ENCODE measurements at places on chromosomes 5 and 9.
A peak's percentile ranks its signal among the peaks of the same experiment; 100 is the strongest.

DNA sequence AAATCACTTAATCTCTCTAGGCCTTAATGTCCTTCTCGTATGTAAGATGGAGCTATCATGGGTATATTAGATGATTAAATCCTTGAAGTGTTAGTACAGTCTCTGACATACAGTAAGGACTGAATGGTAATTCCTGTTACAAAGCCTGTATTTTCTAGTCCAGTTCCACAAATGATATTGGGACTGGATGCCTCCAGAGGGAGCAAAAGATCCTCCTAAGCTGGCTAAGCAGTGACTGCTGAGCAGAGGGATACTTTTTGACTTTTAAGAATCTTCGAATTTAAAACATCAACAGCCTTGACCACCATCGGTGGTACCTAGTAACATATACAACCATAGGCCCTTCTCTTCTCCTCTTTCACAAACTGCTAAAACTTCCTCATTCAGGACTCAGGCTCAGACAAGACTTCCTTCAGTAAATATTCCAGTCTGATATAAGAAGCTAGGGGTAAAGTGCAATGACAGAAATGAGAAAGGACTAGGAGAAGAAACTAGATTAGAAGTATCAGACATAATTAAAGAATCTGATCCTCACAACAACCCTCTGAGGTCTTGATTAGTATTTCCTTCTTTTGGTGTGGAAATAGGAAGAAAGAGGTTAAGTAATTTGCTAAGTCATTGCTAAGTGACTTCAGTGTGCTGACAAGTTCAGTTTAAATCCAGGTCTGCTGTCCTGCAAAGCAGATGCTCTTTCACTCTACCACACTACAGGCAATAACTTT lies 13.9 kb downstream of the PTAR1 start:
- no peak for DNase-seq

- DNase-seq, result peak; percentile 53
These were observed 2.7 kb downstream of the NXNL2 start for GRCh38 chr9:88537761-88538091.

DNA sequence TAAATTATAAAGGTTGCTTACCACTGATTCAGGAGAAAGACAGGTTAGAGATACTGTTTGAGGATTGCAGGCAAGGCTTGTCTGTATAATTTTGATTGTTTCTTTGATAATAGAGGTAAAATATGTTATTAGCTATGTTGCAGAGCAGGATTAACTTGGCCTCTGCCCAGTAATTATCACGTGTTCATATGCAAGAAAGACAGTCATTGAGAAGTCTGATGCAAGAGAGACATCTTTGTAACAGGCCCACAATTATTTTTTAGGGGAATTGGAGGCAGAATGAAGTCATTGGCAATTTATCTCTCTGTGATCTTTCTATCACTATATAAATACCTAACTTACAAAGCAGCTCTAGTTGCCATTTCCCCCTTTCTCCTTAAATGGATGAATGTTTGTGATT lies 46.0 kb downstream of the SLC44A1 start:
- no peak for DNase-seq

GRCh38 chr5:2007878-2008501 lies 125.3 kb upstream of the IRX4 start:
- no peak for DNase-seq

DNA sequence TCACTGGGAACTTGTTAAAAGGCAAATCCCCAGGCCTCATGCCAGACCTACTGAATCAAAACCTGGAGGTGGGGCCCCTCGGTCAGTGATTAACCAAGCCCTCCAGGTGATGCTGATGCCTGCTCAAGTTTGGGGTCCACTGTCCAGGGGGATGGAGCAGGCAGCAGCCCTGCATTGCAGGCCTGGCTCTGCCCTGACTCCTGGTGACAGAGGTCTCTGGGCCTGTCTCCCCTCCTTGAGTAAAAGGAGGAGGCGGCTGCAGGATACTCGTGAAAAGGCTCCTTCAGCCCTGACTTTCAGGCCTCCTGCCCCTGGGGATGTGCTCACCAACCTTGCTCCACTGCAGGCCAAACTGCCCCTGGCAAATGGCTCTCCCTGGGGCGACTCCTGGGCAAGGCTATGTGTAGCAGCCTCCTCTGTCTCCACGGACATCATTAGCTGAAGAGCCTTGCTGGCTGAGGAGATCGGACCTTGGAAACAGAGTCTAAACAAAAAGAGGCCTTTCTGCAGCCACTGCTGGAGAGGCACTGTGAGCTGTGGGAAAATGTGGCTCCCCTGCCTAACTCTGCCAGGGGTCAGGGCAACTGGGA lies 134.8 kb upstream of the ALDH1B1 start:
- DNase-seq, result no peak

- DNase-seq, result peak; percentile 93
These were observed 18.7 kb downstream of the LCP2 start for GRCh38 chr5:170278611-170279458.

GRCh38 chr5:35285435-35285834 lies 55.1 kb upstream of the PRLR start:
- DNase-seq, result no peak

- no peak for DNase-seq
These were observed 70.2 kb downstream of the ECPAS start for GRCh38 chr9:111413996-111414395.

GRCh38 chr5:57176350-57176857 lies 2.5 kb downstream of the GPBP1 start:
- no peak for DNase-seq

- peak; percentile 74 for DNase-seq
These were observed 199.3 kb upstream of the PTGER4 start for GRCh38 chr5:40480392-40480791.

Data from activated CD4-positive, alpha-beta memory T cell treated with anti-CD3 and anti-CD28 coated beads for 36 hours (primary cell).